NCI-H345 (cell line): ENCODE measurements at places on chromosomes 2 and 18.
A peak's percentile ranks its signal among the peaks of the same experiment; 100 is the strongest.

- no peak for DNase-seq
These were observed 101.3 kb upstream of the KLHL29 start for GRCh38 chr2:23283653-23284052.

- DNase-seq: no peak
These were observed 11.9 kb upstream of the KCNG2 start for GRCh38 chr18:79785831-79786230.

DNA sequence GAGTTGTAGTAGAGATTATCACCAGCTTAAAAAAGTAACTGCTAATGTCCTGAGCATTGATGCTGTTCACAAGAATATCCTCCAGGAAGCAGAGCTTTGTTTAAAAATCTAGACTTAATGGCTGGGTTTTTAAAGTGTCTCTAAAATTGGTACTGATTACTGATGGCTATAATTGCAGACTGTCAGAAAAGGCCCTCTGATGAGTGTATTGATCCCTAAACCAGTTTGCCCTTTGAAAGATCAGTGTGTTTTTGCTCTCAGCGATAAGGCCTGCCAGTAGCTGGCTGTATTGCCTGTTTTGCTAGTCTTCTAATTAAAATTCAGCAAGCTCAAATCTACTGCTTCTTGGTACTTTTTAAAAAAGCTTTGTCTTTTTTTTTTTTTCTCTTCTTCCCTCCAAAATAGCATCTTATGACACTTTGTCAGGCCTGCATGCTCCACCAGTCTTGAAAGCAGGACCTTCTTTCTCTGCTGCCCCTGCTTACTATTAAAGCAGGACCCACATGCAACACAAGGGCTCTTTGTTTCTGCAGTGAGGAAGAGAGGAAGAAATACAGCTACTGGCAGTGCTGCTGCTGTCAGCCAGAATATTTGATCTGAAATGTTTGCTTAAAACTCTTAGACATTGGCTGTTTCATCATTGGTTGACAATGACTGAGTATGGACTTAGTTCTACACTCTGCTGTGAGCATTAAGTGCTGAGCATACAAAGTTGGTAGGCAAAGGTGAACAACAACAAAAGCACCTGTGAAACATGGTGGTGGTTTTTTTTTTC, 1.8 kb downstream of the SEC11C start:
- peak; percentile 91 for DNase-seq

DNA sequence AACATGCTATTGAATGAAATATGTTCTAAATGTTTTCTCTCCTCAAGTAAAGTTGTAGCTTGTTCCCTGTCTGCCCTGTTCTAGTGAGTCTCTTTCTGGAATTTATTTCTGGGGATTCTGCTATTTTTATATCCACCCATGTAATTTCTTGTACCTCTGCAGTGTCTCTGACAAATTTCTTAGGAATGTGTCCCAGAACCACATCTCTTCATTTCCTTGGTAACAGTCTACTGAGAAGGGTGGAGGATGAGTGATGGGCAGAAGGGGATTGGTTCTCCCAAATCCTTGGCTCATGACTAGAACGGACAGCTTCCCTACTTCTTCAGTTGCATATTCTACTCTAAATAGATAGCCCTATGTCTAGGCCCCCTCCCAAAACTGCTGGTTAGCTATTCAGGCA, 490.6 kb upstream of the LINC00305 start:
- no peak for DNase-seq
